ENCODE measurements at places on chromosomes 6 and 20. TPM values are rescaled to one million over a fixed set of nuclear protein-coding genes. Genes with fewer than 3 reads are reported as not detected.
A peak's percentile ranks its signal among the peaks of the same experiment; 100 is the strongest.

DNA sequence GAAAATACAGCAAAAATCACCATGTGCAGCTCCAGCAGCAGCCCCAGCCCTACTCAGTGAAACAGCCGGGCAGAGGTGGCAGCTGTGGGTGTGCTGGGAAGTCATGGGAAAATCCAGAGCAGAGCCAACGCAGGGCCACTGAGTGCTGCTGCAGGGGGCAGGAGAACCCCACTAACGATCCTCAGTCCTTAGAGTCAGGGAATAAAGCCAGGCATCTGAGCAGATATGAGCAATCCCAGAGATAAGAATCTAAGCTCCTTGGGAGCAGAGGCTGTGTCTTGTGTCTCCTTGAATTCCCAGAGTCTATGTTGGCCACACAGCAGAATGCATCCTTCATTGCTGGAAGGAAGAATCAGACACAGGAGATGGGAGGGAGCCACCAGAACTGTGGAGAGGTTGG is 493.1 kb upstream of the MAP3K7 start:
- no peak overlapping the region for H3K4me3 ChIP-seq
- no peaks in the 10 kb centered on the region for H3K36me3 ChIP-seq
- H3K27me3 ChIP-seq, result no peaks in the 10 kb centered on the region
- no peak overlapping the region for H3K27ac ChIP-seq
- H3K4me1 ChIP-seq, result no peaks in the 10 kb centered on the region
- no peak for DNase-seq

DNA sequence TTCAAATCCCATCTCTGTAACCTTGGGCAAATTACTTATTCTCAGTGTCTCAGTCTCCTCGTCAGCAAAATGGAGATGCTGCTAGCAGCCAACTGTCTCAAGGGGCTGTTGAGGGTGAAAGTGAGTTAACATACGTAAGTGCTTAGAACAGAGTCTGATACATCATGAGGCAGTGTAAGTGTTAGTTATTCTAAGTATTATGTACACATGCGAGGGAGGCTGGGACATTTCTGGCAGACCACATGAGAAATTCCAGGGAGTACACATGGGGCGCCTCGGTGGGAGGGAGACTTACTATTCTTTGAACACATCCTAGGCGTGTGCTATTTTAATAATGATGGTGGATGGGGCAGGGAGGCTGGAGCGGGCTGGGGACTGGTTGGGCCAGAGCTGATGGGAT is 99.1 kb downstream of the DLGAP4 start:
- DNase-seq, result no peak
- H3K27ac ChIP-seq, result no peak overlapping the region
- H3K27me3 ChIP-seq, result no peaks in the 10 kb centered on the region
- H3K36me3 ChIP-seq, result no peaks in the 10 kb centered on the region
- H3K4me3 ChIP-seq, result no peak overlapping the region

GRCh38 chr6:137829641-137830083 is 37.4 kb upstream of the TNFAIP3 start:
- H3K4me3 ChIP-seq, result no peak overlapping the region
- no peaks in the 10 kb centered on the region for H3K36me3 ChIP-seq
- no peaks in the 10 kb centered on the region for H3K4me1 ChIP-seq
- DNase-seq, result peak; percentile 36
- H3K27me3 ChIP-seq, result no peaks in the 10 kb centered on the region

GRCh38 chr6:155351273-155352129 is 37.2 kb upstream of the TFB1M start:
- H3K27ac ChIP-seq, result no peak overlapping the region
- DNase-seq, result no peak
- no peak overlapping the region for H3K4me3 ChIP-seq
- H3K4me1 ChIP-seq, result no peaks in the 10 kb centered on the region
- no peaks in the 10 kb centered on the region for H3K36me3 ChIP-seq

DNA sequence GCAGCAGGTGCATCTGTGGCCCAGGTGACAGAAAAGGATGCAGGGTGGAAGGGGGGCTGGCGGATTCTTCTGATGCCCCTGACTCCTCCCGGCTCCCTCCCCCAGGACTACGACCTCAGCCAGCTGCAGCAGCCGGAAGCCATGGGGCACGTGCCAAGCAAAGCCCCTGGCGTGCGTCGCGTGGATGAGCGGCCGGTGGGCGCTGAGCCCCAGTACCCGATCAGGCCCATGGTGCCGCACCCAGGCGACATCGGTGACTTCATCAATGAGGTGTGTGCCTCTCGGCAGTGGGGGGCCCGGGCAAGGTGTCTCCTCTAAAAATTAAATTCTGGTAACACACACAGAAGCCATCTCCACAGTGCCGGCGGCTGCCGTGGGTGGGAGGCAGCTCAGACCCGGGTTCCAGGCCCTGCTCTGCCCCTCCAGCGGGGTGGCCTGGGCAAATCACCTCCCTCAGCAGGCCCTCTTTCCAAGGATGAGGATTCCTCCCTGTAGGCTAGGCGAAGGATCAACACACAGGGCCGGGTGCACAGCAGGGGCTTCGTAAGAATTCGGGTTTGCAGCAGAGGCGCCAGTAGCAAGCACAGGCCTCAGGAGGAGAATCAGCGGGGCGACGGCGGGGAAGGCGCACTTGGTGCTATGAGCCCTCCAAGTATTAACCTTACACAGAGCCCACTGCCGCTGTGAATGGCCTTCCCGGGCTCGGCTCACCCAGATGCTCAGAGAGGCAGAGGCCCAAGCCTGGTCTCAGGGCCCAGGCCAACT is 131.5 kb downstream of the TAF4 start:
- no peak overlapping the region for H3K27ac ChIP-seq
- no peaks in the 10 kb centered on the region for H3K4me1 ChIP-seq
- no peaks in the 10 kb centered on the region for H3K27me3 ChIP-seq
- no peak for DNase-seq
- no peaks in the 10 kb centered on the region for H3K36me3 ChIP-seq
- H3K4me3 ChIP-seq, result no peak overlapping the region

DNA sequence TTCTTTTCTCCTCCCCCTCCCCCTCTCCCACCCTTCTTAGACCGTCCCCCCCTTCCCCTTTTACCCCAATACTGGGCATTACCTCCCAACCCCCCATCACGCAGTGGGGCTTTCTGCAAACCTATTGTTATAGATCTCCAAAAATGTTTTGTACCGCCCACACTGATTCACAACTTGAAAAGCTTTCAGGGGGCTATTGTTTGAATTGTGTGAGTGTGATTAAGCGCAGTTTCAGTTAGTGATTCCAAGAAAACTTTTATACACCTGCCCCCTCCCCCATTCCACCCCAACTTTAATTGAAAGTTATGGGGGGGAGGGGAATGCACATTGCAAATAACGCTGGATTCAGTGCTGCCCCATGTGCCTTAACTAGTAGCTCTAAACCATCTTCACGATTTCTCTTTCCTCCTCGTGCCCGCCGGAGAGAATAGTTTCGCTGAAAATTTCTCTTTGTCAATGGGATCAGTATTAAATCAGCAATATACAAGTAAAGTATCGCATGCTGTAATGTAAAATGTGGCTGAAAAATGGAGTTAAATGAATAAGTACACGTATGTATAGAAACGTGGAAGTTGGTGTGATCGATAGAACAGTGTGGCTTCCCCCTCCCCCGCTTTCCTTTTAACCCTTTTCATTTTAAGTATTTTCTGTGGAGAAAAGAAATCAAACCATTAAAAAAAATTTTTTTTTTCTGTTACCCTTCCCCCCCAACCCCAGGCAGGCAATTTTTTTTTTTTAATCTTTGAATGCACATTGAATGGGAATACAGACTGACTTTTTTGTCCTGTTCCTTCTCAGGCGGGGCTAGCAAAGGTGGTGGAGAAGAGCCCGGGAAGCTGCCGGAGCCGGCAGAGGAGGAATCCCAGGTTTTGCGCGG is 632 bp downstream of the LIN28B start:
- no peak for DNase-seq
- no peaks in the 10 kb centered on the region for H3K4me1 ChIP-seq

DNA sequence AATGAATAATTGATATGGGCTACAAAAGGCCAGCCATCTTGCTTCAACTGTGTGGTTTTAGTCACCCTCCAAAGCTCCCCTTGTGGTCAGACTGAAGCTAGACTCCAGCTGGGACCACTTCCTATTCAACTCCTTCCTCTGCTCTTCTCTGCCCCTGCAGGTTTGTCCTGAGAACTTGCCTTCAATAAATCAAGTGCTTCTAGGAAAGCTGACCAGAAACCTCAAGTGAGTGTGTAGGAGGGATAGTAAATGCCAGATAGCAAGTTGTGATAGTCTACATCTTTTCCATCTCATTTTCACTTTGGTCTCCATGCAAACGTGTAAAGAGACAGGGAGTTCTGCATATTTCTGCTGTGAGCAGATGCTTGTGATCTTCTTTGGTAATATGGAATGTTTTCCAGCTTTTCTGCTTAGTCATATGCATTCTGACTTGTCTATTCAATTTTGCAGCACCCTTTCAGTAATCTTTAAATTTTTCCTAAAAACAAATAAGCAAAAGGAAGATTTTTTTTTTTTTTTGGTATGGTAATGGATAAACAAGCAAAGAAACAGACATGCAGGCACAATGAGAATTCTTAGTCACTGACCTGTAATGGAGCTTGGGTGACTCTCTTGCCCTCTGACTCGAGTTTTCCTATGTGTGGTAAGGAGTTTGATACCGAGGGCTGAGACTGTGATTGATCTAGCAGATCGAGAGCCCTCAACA is 201.3 kb upstream of the BTBD3 start:
- H3K27ac ChIP-seq, result no peak overlapping the region
- H3K4me3 ChIP-seq, result no peak overlapping the region
- no peaks in the 10 kb centered on the region for H3K36me3 ChIP-seq
- no peaks in the 10 kb centered on the region for H3K27me3 ChIP-seq
- DNase-seq, result no peak

DNA sequence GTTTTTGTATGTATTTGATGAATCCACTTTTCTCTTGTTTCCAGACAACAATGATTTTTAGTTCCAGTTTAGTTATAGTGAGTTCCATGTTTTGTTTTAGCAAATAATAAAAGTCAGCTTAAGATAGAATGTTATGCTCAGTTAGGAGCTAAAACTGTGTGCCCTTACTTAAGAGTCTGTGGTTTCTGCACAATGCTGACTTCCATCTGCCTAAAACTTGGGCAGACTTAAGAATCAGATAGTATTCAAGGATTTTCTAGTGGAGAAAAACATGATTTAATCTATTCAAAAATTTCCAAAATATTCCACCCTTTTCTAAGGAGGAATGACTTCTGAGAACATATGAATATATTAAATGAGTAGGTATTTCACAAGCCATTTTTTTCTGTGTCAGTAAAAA is 32.8 kb downstream of the LAMA4 start:
- H3K4me3 ChIP-seq, result no peak overlapping the region
- no peak for DNase-seq
- no peaks in the 10 kb centered on the region for H3K27me3 ChIP-seq

DNA sequence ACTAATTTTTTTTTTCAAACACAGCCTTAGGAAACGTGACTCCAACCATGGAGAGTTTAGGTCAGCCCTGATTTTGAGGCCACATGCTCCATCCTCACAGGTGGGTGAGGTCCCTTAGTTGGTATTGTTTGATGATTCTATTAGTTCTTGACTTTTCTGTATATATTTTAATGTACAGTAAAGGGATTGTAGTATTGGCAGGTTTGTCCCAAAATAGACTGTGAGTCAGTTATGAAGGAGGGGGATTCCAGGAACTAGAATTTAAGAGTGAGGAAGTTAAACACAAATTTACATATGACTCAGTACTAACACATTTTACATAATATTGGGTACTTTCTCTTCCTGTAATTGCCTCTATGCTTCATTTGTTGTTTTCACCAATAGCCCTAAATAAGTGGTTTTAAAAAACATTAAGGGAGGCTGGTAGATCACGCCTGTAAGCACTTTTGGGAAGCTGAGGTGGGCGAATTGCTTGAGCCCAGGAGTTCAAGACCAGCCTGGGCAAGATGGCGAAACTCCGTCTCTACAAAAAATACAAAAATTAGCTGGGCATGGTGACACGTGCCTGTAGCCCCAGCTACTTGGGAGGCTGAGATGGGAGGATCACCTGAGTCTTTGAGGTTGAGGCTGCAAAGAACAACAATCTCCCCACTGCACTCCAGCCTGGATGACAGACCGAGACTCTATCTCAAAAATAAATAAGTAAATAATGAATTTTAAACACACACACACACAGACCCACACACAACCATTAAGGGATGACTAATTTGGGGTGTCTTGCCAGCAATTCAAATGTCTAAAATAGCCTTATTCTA is 81.8 kb downstream of the SGK1 start:
- no peak overlapping the region for H3K27ac ChIP-seq
- no peaks in the 10 kb centered on the region for H3K36me3 ChIP-seq
- H3K4me1 ChIP-seq, result no peaks in the 10 kb centered on the region
- H3K27me3 ChIP-seq, result no peaks in the 10 kb centered on the region
- no peak for DNase-seq

DNA sequence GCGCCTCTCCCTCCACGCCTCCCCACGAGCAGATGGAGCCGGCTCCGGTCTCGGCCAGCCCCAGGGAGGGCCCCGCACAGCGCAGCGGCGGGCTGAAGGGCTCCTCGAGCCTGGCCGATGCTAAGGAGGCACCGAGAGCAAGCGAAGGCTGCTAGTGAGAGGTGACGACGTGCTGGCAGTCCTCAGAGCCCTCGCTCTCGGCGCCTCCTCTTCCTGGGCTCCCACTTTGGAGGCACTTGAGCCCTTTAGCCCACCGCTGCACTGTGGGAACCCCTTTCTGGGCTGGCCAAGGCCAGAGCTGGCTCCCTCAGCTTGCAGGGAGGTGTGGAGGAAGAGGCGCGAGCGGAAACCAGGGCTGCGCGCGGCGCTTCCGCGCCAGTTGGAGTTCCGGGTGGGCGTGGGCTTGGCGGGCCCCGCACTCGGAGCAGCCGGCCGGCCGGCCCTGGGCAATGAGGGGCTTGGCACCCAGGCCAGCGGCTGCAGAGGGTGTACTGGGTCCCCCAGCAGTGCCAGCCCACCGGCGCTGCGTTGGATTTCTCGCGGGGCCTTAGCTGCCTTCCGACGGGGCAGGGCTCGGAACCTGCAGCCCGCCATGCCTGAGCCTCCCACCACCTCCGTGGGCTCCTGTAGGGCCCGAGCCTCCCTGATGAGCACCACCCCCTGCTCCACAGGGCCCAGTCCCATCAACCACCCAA is 2.5 kb upstream of the TMEM14C start:
- peak overlapping the region; percentile 86 for H3K27ac ChIP-seq
- no peaks in the 10 kb centered on the region for H3K27me3 ChIP-seq
- peak overlapping the region; percentile 46 for H3K4me3 ChIP-seq
- H3K4me1 ChIP-seq, result peaks cover 6% of the 10 kb centered on the region

- peak; percentile 94 for DNase-seq
- H3K36me3 ChIP-seq, result peaks cover 3% of the 10 kb centered on the region
- H3K4me3 ChIP-seq, result peak overlapping the region; percentile 30
- H3K27ac ChIP-seq, result peak overlapping the region; percentile 95
These were observed 130.9 kb upstream of the PTPN1 start for GRCh38 chr20:50379049-50379990.

RAET1E gene
- polyA plus RNA-seq, result 0.13 TPM

FOXS1 gene
- not detected for polyA plus RNA-seq

FOXC1 gene
- 0.22 TPM for polyA plus RNA-seq

MROH8 gene
- 0.67 TPM for polyA plus RNA-seq

BPIFA1 gene
- polyA plus RNA-seq, result not detected

DNAH8 gene
- 0.01 TPM for polyA plus RNA-seq

FUT9 gene
- polyA plus RNA-seq, result under 0.01 TPM

All from small intestine (tissue), 16 donors.